A549 (cell line): ENCODE measurements at places on chromosomes 1 and 21. TPM values are rescaled to one million over a fixed set of nuclear protein-coding genes. Genes with fewer than 3 reads are reported as not detected.

The C1QB gene
- polyA plus RNA-seq = not detected in 3 replicates

The RGL1 gene
- polyA plus RNA-seq = 0.98 to 1.5 TPM (median 1.0 TPM) in 3 replicates

The DNASE2B gene
- not detected in 3 replicates for polyA plus RNA-seq

The WNT3A gene
- polyA plus RNA-seq = not detected in 3 replicates

The OR14K1 gene
- not detected in 3 replicates for polyA plus RNA-seq

The VHLL gene
- not detected in 3 replicates for polyA plus RNA-seq

The NUP210L gene
- not detected in 3 replicates for polyA plus RNA-seq

The S100A2 gene
- polyA plus RNA-seq = 13.4 to 19.5 TPM (median 15.9 TPM) in 3 replicates

The PLPPR4 gene
- polyA plus RNA-seq = not detected in 3 replicates

The CFAP141 gene
- polyA plus RNA-seq = 0.37 TPM in 1 of 3 replicates, not detected in the others

The CRNN gene
- polyA plus RNA-seq = not detected in 3 replicates

The RBM8A gene
- polyA plus RNA-seq = 240 to 278 TPM (median 245 TPM) in 3 replicates

The KLHL12 gene
- 18.2 to 19.9 TPM (median 19.4 TPM) in 3 replicates for polyA plus RNA-seq

The DNM3 gene
- 0.34 to 0.57 TPM (median 0.55 TPM) in 3 replicates for polyA plus RNA-seq

The RYR2 gene
- under 0.01 TPM in 1 of 3 replicates, not detected in the others for polyA plus RNA-seq

The LCE1C gene
- not detected in 3 replicates for polyA plus RNA-seq

The RPS6KC1 gene
- polyA plus RNA-seq = 10.4 to 11.7 TPM (median 10.5 TPM) in 3 replicates

The SLC6A9 gene
- 11.1 to 17.7 TPM (median 17.3 TPM) in 3 replicates for polyA plus RNA-seq

The MRPS14 gene
- 18.9 to 20.0 TPM (median 19.5 TPM) in 3 replicates for polyA plus RNA-seq

The ERICH3 gene
- polyA plus RNA-seq = not detected in 3 replicates

The ADAMTS4 gene
- polyA plus RNA-seq = 0.01 TPM in 1 of 3 replicates, not detected in the others

The TMPRSS15 gene
- polyA plus RNA-seq = not detected in 3 replicates

The UBASH3A gene
- not detected in 3 replicates for polyA plus RNA-seq
